ENCODE measurements at places on chromosomes 11 and 22.

GRCh38 chr22:39207141-39208012, 37.4 kb downstream of the PDGFB start:
- no peak for DNase-seq

GRCh38 chr11:45982656-45983470, 60.4 kb downstream of the LARGE2 start:
- DNase-seq = peak; percentile 15

- no peak for DNase-seq
Observed at GRCh38 chr11:126136507-126136906, 73.8 kb upstream of the CDON start.

GRCh38 chr11:125514336-125515101, 18.5 kb upstream of the FEZ1 start:
- DNase-seq = no peak

GRCh38 chr11:63879598-63880402, 37.2 kb downstream of the RCOR2 start:
- DNase-seq = no peak

- DNase-seq = peak; percentile 84
Observed at GRCh38 chr11:9573775-9574621, 528 bp downstream of the WEE1 start.

DNA sequence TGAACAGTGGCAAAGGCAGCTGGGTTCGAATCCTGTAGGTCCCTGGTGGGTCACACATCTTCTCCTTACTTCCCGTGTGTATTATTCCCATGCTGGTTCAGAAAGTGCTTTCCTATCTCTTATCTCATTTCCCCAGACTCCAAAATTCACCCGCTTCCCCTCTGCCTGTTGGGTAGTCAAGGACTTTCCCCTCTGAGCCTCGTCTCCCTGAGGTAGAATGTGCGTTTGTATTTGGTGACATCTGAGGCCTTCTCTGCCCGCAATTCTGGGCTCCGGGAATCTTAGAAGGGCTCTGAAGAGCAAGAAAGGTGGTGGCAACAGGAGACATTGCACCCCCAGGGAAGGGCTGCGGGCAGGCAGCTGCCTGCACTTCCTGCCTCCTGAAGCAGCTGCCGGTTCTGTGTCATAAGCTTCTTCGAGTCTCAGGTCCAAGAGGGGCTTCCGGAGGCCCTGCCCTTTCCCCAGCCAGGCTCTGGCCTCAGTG, 5.9 kb downstream of the LRRC32 start:
- DNase-seq = no peak

DNA sequence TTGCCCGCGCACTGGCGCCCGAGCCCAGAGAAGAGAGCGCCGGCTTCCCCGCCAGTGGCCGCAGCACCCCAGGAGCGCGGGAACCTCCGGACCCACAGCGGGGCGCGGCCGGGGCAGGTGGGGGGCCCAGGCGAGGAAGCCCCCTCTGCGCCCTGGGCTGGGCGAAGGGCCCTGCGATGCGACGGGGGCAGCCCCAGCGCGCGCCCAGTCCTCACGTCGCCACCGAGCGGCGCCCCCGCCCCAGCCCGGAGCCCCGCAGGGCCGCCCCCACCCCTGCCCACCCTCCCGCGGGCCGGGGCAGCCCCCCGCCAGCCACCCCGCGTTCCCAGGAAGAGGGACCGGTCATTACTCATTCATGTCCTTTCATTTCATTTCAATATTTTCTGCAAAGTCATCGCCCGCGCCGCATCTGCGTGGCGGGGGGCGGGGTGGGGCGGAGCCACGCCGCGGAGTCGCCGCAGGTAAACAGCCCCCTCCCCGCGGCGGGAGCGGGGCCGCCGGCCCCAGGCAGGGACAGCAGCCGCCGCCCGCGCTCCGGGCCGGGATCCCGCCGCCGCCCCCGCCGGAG, 673 bp upstream of the PANX2 start:
- no peak for DNase-seq

- DNase-seq = no peak
Observed at GRCh38 chr11:76148941-76149613, 57.2 kb downstream of the WNT11 start.

DNA sequence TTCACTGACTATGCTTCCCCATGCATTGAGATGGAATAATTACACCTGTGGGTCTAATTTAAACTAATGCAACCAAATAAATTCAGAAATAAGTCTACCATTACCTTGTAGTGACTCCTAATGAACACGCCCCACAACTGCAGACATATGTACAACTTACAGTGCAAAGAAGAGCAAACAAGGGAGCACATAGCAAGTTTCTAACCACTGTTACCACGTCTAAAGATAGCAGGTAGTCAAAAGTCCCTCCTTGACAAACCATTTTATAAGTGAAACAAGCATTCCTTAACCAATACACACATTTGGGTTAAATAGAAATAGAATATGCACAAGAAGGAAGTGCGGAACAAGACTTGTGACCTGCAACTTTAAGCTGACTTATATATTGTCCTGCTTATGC, 20.6 kb downstream of the PHF21A start:
- DNase-seq = no peak

GRCh38 chr11:110174645-110175310, 81.6 kb downstream of the ZC3H12C start:
- no peak for DNase-seq

DNA sequence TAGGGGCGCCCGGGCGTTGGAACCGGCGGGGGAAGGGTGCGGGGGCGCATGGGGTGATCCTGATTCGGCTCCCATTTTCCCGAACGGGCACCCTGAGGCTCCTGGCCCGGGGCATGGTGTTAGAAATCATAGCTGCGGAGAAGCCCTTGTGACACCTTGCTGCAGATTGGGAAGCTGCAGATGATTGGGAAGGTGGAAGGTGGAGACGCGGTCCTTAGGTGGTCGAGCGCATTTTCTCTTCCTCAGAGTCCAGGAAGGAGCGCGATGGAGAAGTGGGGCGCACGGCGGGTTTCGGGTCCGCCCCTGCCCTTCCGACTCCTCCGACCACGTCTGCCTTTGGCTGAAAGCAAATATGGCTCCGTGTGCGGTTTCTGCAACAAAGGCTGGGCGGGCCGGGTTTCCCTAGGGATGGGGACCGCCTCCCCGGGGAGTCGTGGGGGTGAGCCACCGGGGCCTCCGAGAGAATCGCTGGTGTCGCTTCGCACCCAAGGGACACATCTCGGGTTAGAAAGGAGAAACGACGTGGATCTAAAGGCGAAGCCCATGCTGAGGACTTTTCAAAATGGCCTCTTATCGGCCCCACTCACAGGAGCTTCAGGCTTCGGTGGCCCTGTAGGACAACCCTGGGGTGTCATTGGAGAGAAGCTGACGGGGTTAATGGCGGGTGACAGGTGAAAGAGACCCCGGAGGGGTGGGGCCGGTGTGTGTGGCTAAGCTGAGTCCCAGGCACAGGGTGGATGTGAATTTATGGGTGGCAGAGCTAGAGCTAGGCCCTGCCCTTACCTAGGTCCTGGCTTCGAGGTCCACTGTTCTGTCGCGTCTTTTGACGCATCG, 707 bp upstream of the FTH1 start:
- DNase-seq = peak; percentile 89

GRCh38 chr11:114058026-114058706, 1.3 kb upstream of the ZBTB16 start:
- no peak for DNase-seq

- DNase-seq = no peak
Observed at GRCh38 chr11:96075532-96075959, 151.6 kb upstream of the MTMR2 start.

- no peak for DNase-seq
Observed at GRCh38 chr22:28360939-28361338, 318.7 kb downstream of the TTC28 start.

DNA sequence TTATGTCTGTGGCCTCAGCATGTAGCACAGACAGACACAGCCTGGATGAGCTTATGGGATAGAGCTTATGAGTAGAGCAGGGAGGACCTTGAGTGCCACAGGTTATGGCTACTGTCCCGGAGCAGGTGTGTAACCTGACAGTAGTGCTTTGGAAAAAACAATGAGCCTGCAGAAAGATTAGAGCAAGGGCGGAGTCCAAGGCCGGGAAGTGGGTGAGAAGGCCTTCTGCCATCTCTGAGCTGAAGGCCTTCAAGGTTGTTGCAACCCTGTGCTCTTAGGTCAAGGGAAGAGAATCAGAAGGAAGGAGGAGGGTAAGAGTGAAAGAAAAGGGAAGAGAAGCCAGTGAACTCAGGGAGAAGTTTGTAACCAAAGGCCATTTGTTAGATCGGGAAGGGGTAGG, 3.9 kb upstream of the TAGLN start:
- no peak for DNase-seq

- DNase-seq = no peak
Observed at GRCh38 chr22:37419969-37420685, 7.2 kb downstream of the ELFN2 start.

DNA sequence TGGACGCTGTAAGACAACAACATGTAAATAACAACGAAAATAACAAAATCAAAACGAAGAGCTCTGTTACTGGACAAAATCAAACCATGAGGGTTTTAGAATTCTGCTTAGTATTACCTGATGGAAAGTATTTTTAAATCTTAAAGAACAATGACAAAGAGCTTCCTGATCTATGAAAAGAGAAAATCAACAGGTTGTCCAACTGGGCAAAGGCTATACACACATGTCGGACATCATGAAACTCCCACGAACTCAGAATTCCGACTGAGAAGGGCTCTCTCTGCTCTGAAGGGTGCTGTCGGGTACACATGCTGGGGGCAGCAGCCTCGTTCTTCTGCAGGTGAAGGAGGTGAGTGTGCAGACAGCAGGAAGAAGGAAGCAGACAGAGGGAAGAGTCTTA, 25.8 kb downstream of the CERK start:
- no peak for DNase-seq

- no peak for DNase-seq
Observed at GRCh38 chr22:45235101-45235777, 5.5 kb downstream of the KIAA0930 start.

- no peak for DNase-seq
Observed at GRCh38 chr11:94254214-94254613, 50.2 kb upstream of the IZUMO1R start.

DNA sequence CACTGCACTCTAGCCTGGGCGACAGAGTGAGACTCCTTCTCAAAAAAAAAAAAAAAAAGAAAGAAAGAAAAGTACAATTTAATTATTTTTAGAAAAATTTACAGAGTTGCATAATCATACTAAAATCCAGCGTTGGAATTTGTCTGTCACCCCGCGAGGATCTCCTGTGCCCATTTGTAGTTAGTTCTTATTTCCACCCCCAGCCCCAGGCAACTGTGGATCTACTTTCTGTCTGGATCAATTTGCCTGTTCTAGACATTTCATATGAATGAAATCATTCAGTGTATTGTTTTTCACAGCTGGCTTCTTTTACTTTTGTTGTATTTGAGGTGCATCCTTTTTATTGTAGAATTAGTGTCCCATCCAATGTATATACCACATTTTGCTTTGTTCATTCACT, 102.6 kb upstream of the RASSF10 start:
- no peak for DNase-seq

- DNase-seq = no peak
Observed at GRCh38 chr11:76123248-76123647, 83.1 kb downstream of the WNT11 start.

Data from right kidney (tissue), 9 donors.